ENCODE measurements at places on chromosomes 5 and 9. TPM values are rescaled to one million over a fixed set of nuclear protein-coding genes. Genes with fewer than 3 reads are reported as not detected.

GRCh38 chr5:64285188-64286130 is 119.8 kb downstream of the RNF180 start:
- DNase-seq: no peak

Gene RNF20
- total RNA-seq: 65.2 TPM

DNA sequence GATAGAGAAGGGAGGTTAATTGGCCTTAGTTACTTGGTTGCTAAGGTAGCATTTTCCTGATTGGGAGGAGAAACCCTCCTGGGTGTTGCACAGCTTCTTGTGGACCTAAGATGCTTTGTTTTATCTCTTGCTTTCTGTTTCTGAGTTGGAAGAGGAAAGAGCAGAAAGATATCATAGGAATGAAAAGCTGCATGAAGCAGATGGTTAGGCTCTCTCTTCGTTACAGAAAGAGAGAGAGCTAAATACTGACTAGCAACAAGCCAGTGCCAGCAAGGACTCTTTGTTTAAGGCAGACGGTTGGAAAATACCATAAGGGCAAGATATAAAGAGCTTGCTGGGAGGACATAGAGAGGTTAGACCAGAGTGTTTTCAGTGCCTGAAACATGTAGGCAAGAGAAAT is 103.1 kb downstream of the ATG10 start:
- no peak for DNase-seq

DNA sequence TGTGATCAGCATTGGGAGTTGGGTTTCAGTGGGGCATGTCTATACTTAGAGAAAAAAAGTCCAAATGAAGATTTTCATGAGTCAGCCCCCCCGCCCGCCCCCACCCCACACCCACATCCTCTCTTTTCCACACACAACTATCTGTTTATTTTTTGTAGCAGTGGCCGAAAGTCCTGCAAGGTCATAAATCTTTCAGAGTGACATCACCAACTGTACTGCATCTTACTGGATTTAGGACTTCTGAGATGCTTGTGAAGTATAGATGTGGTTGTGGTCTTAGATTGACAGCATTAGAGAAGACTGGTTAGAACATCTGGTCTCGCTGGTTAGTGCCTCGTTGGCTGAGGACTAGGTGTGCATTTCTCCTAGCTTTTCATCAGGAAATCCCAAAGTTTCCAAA is 7.3 kb upstream of the ROPN1L start:
- no peak for DNase-seq

Gene TIMD4
- not detected for total RNA-seq

Gene ZNF608
- 40.8 TPM for total RNA-seq

DNA sequence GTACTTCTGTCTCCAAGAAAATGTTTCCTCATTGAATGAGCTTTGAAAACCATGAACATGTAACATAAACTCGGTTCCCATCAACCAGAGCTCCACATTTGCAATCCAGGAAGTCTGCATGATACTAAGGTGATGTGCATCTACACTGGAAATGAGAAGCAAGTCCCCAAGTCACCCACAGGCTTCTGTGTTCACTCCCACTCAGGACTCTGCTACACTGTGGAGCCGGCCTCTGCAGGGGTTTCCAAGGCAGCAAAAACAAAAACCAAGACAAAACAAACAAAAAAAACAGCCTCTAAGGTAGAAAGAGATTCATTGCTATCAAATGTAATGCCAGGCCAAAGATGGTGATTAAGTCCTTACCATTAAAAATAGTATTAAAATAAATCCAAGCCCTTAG is 593.7 kb downstream of the IRX1 start:
- DNase-seq: no peak

Gene C5orf63
- total RNA-seq: not detected

DNA sequence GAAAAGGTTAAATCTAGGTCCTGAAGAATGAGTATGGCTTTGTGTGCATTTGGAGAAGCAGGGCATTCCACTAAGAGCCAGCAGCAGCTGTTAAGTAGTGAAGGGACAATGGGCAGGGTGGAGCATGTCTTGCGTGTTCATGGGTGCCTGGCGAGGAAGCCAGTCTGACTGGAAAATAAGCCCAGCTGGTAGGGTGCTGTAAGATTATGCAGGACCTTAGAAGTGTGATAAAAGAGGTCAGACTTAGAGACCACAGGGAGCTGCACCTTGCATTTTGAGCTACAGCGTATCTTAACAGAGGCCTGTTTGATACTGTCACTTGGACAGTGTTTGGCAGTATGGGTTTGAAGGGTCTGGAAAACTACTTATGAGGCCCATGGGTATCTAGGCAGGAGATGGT is 131.7 kb upstream of the ELL2 start:
- no peak for DNase-seq

DNA sequence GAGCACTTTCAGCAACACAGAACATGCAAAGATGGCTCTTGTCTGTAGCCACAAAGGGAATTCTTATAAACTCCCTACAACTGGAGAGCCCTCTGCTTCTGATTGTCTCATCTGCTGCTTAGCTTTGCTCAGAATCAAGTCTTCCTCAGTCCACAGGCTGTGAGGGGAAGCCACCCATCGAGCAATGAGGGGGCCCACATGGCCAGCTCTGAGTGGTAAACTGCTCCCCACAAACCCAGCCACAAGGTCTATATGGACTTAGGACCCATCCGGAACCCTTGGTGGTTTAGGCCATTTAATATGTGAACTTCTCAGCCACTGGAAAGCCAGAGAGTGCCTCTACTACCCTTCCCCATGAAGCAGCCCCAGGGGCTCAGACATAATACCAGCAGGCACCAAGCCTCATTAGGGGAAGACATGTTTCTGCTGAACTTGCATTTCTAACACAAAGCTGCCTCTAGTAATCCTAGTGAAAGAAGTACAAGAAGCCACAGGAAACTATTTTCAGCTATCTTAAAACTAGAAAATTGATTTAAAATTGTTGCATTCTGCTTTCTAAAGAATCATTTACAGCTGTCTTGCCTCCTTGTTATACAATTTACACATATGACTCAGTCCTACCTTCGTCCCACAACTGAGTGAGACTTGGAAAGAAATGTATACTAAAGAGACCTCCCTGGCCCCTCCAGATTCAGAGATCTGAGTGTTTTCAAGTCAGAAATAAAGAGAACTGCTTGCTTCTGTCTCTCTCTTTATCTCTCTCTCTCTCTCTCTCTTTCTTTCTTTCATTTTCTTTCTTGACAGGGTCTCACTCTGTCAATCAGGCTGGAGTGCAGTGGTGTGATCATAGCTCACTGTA is 90.2 kb downstream of the ESM1 start:
- no peak for DNase-seq

DNA sequence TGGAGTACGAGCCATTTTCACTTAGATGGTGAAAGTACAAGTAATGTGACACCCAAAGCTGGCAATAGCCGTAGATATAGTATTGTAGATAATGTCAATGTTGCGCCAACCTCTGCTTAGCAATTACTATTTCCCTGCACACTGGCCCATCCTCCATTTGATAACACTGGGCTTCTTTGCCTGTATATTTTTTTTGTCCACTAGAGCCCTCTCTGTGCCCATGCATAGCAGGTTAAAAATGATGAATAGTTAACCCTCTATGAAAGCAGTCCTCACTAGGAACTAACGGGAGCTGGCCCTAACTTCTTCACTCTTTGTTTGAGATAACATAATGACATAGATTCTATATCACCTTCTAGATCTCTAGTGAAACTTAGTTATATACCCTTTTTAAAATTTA is 416.8 kb downstream of the TUSC1 start:
- no peak for DNase-seq

Gene C9orf50
- not detected for total RNA-seq

DNA sequence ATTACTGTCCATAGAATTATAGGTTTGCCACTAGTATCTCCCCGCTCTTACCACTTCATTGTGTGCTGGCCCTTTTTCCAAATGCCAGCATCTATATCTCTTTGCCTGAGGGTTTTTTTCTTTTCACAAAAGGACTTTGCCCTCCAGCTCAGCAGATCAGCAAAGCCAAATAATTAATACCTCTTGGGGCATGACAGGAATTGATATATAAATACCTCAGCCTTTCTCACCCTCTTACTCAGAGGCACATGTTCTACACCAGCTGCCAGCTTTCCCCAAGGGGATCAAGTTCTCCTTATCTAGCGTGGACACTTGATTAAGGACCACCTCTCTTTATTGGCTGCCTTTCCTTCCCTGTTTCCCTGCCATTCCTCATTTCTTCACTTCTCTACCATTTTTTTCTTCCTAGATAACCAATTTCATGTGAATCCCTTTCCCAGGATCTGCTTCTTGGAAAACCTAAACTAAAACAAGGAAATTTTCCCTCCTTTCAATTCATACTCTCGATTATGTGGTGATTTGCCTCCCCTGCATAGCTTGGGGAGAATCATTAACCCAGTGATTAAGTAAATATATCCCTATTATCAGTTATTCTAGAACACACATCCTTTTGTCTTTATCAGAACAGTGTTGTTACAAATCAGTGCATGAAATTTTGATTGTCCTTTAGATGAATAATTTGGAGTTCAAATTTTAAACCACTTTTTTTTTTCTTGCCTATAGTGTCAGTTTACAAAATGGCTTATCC is 6.9 kb upstream of the NUDT12 start:
- DNase-seq: no peak

- DNase-seq: no peak
Observed at GRCh38 chr9:33158843-33159776, 8.0 kb downstream of the B4GALT1 start.

- no peak for DNase-seq
Observed at GRCh38 chr9:784202-784601, 57.3 kb upstream of the DMRT1 start.

Gene LHX3
- total RNA-seq: not detected

- DNase-seq: peak; percentile 62
Observed at GRCh38 chr9:114163517-114163951, 8.2 kb downstream of the COL27A1 start.

Gene PRPF4
- 36.8 TPM for total RNA-seq

GRCh38 chr9:108142142-108142503 is 652.6 kb upstream of the KLF4 start:
- no peak for DNase-seq

Gene REEP2
- 40.2 TPM for total RNA-seq

- DNase-seq: no peak
Observed at GRCh38 chr9:122642226-122642625, 15.2 kb downstream of the OR1B1 start.

- DNase-seq: no peak
Observed at GRCh38 chr9:28332648-28333047, 759.4 kb upstream of the C9orf72 start.

Gene ELAVL2
- 21.9 TPM for total RNA-seq
